BJ (cell line): ENCODE measurements at places on chromosomes 7 and 10. TPM values are rescaled to one million over a fixed set of nuclear protein-coding genes. Genes with fewer than 3 reads are reported as not detected.

GRCh38 chr7:42926204-42926603 lies 5.8 kb downstream of the PSMA2 start:
- no peak for DNase-seq

GRCh38 chr10:31147210-31147608 lies 115.5 kb upstream of the ZNF438 start:
- DNase-seq: peak; percentile 63

DNA sequence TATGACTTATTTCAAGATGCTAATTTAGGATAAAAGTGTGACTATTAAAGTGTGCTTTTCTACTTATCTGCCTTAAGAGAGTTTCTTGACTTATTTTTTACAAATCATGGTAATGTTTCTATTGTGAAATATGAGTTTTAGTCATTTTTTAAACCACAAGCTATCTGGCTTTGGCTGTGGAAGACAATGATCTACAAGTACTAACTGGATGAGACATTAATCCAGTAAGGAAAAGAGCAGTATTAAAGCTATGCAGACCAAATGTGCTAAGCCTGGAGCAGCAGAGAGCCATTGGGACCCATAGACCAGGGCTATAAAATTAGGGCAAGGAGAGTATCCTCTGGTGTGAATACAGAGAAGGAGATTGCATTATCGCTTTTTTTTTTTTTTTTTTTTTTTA lies 92.4 kb downstream of the SEMA3A start:
- DNase-seq: no peak

- DNase-seq: no peak
Observed at GRCh38 chr10:124450783-124451057, 885 bp upstream of the NKX1-2 start.

GRCh38 chr7:16874066-16874465 lies 7.7 kb downstream of the AGR3 start:
- no peak for DNase-seq

DNA sequence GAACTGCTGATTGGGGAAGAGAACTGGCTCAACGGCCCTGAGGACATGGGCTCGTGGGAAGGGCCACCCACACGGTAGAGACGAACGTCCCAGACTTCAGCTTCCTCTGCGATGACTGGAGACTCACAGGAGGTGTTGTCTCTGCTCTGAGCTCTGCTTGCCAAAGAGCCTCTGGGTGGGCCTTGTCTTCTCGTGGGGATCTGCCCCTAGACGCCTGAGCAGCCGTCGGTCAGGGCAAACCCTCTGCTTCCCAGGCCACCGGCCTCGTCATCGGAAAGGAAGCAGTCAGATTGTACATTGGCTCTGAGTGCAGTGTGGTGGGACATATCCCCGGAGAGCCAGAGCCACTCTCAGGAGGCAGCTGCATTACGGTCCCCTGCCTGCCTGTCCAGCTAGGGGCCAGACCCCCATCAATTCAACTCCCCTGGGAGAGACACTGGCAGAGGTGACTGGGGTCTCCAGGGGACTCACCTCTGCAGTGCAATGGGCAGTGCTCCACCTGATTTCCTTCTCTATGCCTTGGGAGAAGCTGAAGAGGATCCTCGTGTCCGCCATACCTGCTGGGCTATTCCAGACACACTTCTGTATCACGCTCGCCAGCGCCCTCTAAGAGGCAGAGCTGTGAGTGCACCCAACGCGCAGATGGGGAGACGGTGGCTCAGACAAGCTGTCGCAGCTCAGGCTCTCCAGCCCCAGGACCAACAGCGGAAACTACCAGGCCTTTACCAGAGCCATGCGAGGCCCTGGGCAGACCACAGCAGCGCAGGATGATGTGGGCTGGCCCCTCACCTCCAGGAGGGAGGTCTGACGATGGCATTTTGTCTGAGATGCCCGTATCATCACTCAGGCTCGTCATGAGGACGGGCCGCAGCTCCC lies 227.4 kb downstream of the TCERG1L start:
- DNase-seq: no peak

DNA sequence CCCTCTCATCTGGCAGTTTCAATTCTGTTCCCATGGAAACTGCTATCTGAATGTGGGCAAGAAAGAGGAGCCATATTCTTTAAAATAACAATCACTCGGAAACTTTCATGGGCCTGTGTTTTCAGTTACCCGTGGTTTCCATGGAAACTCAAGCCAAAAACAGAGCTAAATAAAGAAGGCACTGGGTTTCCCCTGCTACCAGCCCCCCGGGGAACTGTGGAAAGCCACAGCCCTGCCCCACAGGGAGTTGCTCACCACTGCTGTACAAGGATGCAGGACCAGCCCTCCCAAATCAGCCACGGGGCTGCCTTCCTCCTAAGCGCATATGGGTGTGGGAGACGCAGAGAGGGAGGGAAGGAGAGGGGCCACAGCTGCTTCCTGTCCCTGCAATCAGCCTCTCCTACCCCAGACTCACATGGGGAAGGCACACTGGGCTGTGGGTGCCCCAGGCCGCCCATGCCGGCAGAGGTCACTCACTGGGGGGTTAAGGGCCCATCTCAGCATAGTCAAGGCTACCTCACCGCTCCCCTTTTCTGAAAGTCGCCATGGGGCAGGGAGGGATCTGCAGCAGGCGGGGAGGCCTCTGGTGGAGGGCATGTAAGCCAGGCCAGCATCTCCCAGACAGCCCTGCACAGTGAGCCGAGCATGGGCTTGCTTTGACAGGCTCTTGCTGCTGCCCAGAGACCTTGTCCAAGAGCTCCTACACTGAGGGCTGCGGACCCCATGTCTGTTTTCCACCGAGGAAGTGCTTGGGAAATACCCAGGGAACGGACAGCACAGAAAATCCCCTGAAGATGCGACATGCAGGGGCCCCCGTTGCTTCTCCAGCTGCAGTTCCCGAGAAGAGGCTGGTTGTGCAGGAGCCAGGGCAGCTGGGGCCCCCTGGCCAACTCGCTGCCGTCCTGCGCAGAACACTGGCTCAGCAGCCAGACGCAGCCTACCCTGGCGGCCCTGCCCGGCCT lies 157.3 kb upstream of the PPP2R2D start:
- DNase-seq: no peak

GRCh38 chr7:48511080-48511479 lies 339.8 kb downstream of the ABCA13 start:
- no peak for DNase-seq

- no peak for DNase-seq
Observed at GRCh38 chr10:62740885-62741745, 63.4 kb upstream of the ADO start.

The TRAPPC14 gene
- 3.2 and 5.8 TPM in 2 replicates for polyA plus RNA-seq

The SLK gene
- 3.5 and 9.8 TPM in 2 replicates for polyA plus RNA-seq

The OR2A42 gene
- 0.02 TPM in 1 of 2 replicates, not detected in the other for polyA plus RNA-seq

The GPR22 gene
- polyA plus RNA-seq: not detected in 2 replicates

The HMX3 gene
- not detected in 2 replicates for polyA plus RNA-seq

The STAG3 gene
- polyA plus RNA-seq: 0.44 and 0.61 TPM in 2 replicates

The GNG11 gene
- 9.3 and 16.0 TPM in 2 replicates for polyA plus RNA-seq

The TMEM139 gene
- polyA plus RNA-seq: 0.11 and 0.15 TPM in 2 replicates

The CAV1 gene
- 1,794 and 2,064 TPM in 2 replicates for polyA plus RNA-seq
